ENCODE measurements at places on chromosomes 5 and 9. TPM values are rescaled to one million over a fixed set of nuclear protein-coding genes. Genes with fewer than 3 reads are reported as not detected.

DNA sequence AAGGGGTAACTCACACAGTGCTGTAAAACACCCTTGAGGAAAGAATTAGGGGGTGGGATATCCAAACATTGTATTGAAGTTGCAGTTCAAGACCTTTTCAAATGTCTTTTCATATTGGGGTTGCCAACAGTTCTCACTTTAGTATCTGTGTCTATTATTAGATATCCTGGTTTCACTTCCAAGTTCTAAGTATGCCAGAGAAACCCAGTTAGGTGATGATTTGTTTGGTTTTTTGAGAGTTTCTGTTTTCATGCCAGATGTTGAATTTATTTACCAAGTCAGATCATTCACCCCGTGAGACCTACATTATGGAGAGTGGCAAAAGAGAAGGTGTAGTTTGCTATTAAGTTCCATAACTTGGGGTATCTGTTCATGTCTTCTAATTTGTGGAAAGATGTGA lies 64.5 kb downstream of the C9orf152 start:
- no peak overlapping the region for H3K27ac ChIP-seq
- no peaks in the 10 kb centered on the region for H3K4me1 ChIP-seq
- no peak overlapping the region for H3K4me3 ChIP-seq
- no peaks in the 10 kb centered on the region for H3K27me3 ChIP-seq
- no peak for DNase-seq
- H3K36me3 ChIP-seq = no peaks in the 10 kb centered on the region

- no peaks in the 10 kb centered on the region for H3K4me1 ChIP-seq
- H3K27me3 ChIP-seq = no peaks in the 10 kb centered on the region
- no peaks in the 10 kb centered on the region for H3K36me3 ChIP-seq
- no peak overlapping the region for H3K4me3 ChIP-seq
- DNase-seq = no peak
- H3K27ac ChIP-seq = no peak overlapping the region
Measured at GRCh38 chr9:99051406-99051805, 53.5 kb upstream of the TGFBR1 start.

GRCh38 chr9:90872835-90873294 lies 71.2 kb downstream of the SYK start:
- H3K36me3 ChIP-seq = no peaks in the 10 kb centered on the region
- H3K27ac ChIP-seq = no peak overlapping the region
- H3K4me1 ChIP-seq = no peaks in the 10 kb centered on the region
- DNase-seq = no peak
- H3K4me3 ChIP-seq = no peak overlapping the region

Gene WDR41
- total RNA-seq = 76.1 TPM

DNA sequence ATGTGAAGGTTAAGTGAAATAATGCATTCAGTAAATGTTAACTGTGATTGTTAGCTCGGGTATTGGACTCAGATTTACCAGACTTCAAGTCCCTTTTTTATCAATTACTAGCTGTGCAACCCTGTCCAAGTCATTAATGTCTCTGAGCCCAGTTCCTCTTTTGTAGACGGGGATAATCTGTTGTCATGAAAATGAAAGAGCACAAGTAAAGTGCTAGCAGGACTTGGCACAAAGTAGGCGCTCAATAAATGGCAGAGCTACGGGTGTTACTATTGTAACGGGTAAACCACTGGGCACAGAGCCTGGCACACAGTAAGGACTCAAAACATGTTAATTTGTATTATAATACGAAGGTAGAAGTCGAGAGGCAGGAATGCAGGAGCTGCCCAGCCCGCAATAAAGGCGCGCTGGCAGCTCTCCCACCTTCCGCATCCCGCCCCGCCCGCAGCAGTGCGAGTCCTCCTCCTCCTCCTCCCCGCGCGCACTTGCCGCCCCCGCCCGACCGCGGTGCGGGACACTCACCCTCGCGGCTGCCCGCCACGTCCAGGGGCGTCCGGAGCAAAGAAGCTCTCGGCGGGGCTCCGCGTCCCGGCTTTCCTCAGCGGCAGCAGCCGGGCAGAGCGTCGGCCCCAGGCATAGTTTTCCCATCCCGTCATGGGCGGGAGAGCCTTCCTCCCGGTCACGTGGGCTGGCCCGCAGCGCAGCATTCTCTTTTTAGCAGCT lies at the start of gene C1QTNF2:
Gene C1QTNF2, minus strand, starts transcription at position 637 of the 723 bp plus-strand sequence. CDS start 15,615 bp downstream, outside the sequence.
- no peaks in the 10 kb centered on the region for H3K4me1 ChIP-seq
- no peak within 1 kb of the TSS for H3K27ac ChIP-seq
- no peak for DNase-seq

All from prostate gland (tissue), 2 donors.